ENCODE measurements at places on chromosomes 4 and X.

GRCh38 chr4:2843263-2843940 is at the start of gene ADD1:
ADD1 (plus strand) TSS chr4:2843844; CDS start chr4:2875916, 32,072 bp downstream.
- peak; percentile 96 for DNase-seq

- no peak for DNase-seq
Measured at GRCh38 chrX:27251369-27251768, 211.8 kb downstream of the PPP4R3C start.

DNA sequence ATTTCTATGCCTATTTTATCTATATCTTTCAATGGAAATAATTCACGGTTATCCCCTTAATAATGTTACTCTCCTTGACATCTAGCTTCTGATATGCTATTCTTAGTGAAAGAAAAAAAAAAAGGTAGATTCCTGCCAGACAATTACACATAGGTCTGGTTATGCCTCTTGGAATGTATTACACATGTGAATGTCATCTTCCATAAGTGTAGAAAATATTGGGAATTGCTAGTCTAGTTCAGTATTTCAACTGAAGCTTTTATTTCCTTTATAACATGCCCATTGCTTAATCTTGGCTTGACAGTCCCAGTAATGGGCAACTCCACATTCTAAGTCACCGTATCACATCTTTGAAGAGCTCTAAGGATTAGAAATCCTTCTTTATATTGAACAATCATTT is 25.4 kb upstream of the PPP1R2C start:
- DNase-seq: no peak

DNA sequence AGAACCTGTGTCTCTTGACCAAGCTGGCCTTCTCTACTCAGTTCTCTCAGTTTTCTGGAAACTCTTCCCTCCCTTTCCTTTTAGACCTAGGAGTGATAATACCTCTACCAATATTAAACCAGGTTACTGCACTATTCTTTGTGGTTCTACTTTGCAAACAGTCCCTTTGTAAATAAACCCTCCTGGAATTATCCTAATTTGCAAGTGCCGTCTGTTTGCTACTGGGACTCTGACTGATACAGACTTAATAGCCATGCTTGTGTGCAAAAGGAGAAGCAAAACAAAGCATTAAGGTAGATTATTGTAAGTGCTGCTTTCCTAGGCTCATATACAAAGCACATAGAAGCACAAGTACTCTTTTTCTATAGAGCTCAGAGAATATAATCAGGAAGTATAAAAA is 507.0 kb downstream of the INPP4B start:
- no peak for DNase-seq

- peak; percentile 74 for DNase-seq
Measured at GRCh38 chr4:37244583-37245390, at the start of gene NWD2. NWD2 (plus strand) TSS chr4:37244743; CDS start chr4:37245068, 325 bp downstream.

Measured in neural progenitor cell (in vitro differentiated cells).